Cortex of kidney (tissue), 1 donor: ENCODE measurements at places on chromosomes 3 and 15.

DNA sequence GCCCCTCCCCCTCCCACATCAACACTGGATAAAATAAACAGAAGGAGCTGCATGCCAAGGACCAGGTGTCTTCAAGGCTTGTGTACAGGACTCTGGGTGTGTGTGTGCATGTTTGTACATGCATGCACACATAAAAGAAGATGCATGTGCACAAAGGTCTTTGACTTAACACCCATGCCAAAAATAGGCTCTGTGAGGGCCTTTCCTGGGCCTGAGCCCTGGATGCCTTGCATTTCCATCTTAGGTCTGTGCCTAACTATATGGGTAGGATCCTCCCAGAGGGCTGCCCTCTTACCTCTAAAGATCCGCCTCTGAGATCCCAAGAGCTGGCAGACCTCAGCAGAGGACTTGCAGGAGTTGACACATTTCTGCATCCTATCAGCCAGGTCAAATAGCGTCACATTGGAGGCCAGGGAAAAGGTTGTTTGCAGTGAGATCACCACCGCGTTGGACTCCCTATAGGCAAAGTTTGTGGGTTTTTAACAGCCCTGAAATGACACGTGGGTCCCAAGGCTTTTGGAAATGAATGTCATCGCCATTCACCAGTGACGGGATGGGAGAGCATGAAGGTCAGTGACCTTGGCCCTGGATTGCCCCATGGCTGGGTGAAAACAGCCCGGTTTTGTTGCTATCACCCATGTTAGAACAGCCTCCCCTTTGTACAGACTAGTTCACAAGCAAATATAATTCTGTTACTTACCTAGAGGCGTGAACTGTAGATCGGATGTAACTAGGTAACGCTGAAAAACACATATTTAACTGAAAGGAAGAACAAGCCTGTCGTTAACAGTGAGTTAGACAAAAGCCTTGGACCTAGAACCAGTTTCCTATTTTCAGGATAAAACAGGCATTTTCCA, 54.0 kb downstream of the HEG1 start:
- DNase-seq = no peak

- DNase-seq = no peak
Measured at GRCh38 chr3:9852528-9852927, 8.7 kb upstream of the RPUSD3 start.

DNA sequence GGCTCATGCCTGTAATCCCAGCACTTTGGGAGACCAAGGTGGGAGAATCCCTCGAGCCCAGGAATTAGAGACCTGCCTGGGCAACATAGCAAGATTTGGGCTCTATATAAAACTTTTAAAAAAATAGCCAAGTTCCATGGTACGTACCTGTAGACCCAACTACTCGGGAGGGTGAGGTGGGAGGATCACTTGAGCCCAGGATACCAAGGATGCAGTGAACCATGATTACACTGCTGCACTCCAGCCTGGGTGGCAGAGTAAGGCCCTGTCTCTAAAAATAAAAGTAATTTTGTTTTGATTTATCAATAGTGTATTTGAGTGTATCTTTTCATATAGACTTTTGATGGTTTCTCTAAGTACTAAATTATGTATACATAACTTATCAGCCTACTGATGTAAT, 63.1 kb downstream of the LSM3 start:
- DNase-seq = no peak

DNA sequence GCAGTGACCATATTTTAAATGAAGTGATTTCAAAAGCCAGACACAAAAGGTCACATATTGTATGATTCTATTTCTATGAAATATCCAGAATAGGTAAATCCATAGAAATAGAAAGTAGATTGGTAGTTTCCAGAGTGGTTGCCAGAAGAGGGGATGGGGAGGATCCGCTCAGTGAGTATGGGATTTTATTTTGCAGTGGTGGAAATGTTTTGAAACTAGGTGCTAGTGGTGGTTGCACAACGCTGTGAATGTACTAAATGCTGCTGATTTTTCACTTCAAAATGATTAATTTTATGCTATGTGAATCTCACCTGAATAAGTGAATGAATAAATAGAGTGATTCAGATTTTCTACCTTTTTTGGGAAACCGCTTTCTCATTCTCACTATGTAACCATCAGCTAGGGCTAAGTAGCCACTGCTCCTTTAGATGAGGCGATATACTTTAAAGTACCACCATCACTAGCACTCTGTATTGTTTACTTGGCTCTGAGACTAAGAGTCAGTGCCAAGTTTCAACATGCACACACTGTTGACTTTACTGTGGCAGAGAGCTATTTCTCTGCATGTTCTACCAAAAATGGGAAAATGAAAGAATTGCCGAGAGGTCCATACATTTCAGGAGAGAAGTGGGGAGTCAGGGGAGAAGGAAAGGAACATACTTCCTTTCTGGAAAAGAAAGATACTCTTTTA, 90.7 kb upstream of the GOLIM4 start:
- no peak for DNase-seq

DNA sequence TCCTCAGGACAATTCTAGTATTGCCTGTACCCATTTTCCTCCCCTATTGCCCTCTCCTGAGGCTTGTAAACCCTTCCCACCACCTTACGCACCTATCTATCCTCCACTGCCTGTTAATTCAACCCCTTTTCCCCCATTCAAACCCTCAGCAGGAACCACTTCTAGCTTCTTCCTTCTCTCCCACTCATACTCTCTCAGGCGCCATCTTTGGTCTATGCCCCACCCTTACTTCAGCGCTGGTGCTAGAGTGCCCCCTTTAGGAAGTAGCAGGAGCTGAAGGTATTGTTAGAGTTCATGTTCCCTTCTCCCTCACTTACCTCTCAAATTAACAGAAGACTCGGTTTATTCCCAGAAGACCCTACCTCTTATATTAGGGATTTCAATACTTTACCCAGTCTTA, 121.8 kb upstream of the NLGN1 start:
- DNase-seq = no peak

DNA sequence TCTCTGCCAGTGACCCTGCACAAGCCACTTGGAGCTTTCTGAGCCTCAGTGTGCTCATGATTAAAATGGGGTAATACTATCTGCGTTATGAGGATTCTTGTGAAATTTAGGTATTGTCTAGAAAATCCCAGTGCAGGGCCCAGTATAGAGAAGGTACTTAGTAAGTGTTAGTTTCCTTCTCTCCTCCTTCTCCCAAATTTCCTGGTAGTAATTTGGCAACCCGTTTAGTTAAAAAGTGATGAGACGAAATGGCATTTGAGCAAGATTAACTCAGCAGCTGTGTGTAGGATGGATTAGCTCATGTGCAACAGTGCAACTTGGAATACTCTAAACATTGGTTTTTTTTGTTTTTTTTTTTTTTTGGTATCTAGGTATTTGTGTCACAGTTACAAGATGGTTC, 84.6 kb downstream of the SLCO3A1 start:
- no peak for DNase-seq

DNA sequence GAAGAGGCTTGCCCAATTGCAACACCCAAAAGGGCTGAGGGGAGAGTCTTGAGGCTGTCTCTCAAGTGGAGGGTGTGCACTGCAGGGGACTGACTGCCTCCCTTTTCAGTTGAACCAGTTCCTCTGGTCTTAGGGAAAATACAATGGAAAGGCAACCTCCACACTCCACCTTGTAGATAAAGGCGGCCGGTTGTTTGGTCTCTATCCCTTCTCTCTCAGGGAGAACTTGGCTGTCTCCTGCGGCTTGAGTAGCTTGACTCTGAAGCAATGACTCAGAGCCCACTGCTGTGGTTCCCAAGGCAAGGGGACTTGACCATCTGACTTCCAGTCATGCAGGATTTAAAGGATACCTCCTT, 143.2 kb upstream of the UMPS start:
- no peak for DNase-seq

- no peak for DNase-seq
Measured at GRCh38 chr3:188854772-188855149, 317.0 kb upstream of the TPRG1 start.

GRCh38 chr3:157160658-157161424, 894 bp upstream of the CCNL1 start:
- no peak for DNase-seq

- no peak for DNase-seq
Measured at GRCh38 chr15:40343512-40343911, 2.8 kb upstream of the CCDC9B start.

GRCh38 chr15:92638709-92639365, 16.7 kb downstream of the FAM174B start:
- no peak for DNase-seq

DNA sequence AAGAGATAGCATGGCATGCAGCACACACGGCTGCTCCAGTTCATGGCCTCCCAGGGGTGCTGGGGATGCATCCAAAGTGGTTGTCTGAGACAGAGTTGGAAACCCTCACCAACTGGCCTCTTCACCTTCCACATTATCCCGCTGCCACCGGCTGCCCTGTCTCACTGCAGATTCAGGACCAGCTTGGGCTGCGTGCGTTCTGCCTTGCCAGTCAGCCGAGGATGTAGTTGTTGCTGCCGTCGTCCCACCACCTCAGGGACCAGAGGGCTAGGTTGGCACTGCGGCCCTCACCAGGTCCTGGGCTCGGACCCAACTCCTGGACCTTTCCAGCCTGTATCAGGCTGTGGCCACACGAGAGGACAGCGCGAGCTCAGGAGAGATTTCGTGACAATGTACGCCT, 4.8 kb downstream of the CIB1 start:
- DNase-seq = no peak

GRCh38 chr3:118102737-118103136, 931.9 kb downstream of the IGSF11 start:
- no peak for DNase-seq

DNA sequence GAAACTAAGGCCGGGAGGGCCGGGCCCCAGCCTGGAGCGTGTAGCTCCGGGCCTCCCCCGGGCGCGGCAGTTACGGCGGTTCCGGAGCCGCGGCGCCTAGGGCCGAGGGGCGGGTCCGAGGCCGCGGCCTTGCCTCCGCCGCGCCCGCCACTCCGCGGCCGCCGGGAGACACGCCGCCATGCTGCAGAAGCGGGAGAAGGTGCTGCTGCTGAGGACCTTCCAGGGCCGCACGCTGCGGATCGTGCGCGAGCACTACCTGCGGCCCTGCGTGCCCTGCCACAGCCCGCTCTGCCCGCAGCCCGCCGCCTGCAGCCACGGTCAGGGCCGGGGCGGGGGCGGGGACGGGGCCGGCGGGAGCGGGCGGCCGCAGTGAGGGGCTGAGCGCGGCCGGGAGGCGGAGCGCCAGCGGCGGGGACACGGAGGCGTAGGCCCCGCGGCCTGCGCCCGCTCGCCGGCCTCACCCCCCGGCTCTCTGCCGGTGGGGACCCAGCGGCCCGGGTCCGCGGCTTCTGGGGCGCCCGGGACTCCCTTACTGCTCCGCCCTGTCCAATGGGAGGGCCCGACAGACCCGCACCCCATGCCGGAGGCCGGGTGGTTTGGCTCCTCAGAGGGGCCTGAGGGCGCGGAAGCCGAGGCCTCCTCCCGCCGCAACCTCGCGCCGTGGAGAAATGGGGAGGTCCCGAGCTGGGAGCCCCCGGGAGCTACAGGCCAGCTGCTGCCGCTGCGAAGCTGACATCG, at the start of gene DIS3L:
Gene DIS3L, plus strand, starts transcription at position 150 of the 738 bp plus-strand sequence. Its CDS starts 29 bp downstream, at position 179.
- no peak for DNase-seq

GRCh38 chr3:10363935-10364334, 43.0 kb upstream of the SEC13 start:
- no peak for DNase-seq

DNA sequence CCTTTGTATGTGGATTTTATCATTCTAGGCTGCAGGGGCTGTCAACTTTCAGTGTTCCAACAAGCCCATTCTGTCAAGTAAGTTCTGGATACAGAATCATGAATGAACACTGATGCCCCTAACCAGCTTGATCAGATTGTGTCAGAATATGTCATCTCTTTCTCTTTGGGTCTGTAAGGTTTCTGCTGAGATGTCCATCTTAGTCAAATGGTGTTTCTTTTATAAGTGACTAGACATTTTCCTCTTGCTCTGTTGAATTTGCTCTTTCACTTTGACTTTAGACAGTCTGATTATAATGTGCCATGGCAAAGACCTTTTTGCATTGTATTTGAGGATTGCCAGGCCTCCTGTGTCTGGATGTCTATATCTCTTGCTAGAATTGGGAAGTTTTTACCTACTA, 660.9 kb upstream of the CBLB start:
- no peak for DNase-seq
